SW480 (cell line): ENCODE measurements at places on chromosomes 7 and 10.

GRCh38 chr10:75772153-75772887, 340.9 kb downstream of the LRMDA start:
- DNase-seq: no peak

DNA sequence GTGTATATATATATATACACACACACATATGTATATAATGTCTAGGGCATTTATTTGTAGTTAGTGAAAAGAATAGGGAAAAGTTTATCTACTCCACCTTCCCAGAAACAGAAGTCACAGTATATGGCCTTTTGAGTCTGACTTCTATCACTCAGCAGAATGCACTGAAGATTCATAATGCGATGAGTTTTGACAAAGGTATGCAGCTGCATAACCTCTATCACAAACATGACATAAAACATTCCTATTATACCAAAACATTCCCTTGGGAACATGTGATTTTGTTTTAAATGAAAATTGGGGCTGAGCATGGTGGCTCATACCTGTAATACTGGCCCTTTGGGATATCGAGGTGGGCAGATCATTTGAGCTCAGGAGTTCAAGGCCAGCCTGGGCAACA, 137.3 kb upstream of the EEPD1 start:
- no peak for DNase-seq

DNA sequence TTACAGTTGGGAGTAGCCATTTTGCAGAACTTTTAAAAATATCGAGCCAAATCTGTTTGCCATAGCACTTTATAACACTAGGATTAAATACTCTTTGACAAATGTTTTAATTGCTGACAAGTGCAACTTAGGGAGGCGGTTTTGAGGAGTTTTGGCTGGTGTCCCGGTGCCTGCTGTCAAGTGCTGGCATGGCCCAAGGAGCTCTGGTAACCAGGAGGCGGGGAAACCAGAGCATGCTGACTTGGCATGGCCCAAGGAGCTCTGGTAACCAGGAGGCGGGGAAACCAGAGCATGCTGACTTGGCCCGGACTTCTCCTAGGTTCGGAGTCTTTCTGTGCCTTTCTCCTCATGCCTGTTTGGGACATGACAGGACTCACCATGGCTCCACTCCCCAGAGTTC, 30.8 kb upstream of the ZNF32 start:
- DNase-seq: no peak

DNA sequence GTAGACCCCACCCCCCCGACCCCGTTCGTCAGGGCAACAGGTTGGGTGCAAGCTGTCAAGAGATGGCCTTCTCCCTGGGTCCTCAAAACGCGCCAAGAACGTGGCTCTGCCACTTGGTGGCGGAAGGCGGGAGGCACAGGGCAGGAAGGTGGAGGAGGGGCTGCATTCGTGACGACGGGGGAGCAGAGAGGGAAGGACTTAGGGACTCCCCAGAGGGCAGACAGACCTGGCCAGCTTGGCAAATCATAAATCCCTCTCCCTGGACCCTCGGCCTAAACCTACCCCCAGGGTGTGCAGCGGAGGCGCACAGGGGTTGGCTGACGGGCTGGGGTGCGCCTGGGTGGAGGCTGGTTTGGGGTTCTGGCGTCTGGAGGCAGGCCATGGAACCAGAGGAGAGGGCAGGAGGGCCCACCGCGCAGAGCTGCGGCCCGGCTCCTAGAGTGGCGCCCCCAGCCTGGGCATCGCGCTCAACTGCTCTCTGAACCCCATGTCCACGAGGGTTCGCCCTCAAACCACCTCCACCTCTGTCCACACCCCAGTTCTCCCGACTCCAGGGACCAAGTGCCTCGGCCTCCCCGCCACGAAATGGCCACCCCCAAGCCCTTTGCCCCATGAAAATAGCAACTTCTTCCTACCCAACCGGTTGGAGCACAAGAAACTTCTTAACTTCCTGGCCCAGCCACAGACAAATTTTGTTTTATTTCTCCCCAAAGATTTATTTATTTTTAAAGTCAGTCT, 10.8 kb upstream of the GATA3 start:
- DNase-seq: no peak

DNA sequence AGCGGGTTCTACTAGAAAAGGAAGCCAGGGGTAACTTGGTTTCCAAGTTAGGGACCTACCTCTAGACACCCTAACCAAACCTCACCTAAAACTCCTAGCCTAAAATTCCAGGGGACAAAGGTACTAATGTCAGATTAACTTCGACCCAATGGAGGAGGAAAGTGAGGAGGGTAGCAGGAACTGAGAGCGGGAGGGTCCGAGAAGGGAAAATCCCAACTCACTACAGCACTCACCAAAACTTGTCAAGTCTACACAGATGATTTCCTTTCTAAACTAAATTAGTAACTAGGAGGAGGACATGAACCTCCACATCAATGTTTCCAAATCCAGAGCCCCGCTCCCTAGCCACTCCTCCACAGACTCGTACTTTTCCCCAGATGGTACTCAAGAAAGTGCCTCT, 22.6 kb downstream of the CHCHD3 start:
- DNase-seq: no peak

DNA sequence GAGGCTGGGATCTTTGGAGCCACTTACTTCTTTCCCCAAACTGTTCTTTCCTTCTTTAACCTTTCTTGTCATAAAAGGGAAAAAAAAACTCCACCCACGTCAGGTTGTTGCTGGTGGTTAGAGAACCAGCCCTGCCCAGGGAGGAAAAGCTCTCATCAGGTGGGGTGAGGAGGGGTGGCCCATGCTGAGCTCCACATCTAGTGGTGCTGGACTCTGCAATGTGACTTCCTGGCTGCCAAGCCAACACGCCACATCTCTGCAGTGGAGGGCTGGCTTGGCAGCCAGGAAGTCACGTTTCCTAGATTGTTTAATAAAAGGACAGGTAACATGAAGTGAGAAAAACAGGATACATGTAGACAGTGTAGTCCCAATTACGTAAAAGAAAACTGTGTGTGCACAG, 37.4 kb downstream of the WIPF3 start:
- DNase-seq: no peak

DNA sequence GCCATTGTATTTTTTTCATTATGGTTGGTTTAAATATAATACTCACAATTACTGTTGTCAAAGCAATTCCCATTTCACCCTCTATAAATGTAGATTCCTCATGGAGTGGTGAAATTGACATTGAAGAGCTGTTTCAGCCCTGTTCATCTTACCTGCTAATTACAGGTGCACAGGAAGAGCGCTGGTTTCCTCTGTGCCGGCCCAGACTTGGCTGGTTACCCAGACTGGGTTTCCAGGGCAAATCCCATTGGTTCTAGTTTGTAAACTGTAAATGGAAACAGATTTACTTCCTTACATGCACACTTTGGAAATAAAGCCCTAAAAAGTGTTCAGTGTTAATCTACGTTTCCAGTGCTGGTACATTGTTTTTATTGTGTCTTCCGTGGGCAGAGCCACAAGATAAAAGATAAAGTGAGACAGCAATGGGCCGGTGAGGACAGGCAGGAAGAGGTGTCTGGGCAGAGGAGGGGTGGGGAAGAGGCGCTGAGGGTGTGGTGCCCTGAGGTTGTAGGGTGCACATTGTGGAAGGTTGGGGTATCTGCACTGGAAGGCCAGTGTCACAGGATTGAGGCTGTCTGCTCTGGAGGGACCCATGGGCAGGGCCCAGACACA, 71.6 kb upstream of the ZPBP start:
- DNase-seq: no peak

DNA sequence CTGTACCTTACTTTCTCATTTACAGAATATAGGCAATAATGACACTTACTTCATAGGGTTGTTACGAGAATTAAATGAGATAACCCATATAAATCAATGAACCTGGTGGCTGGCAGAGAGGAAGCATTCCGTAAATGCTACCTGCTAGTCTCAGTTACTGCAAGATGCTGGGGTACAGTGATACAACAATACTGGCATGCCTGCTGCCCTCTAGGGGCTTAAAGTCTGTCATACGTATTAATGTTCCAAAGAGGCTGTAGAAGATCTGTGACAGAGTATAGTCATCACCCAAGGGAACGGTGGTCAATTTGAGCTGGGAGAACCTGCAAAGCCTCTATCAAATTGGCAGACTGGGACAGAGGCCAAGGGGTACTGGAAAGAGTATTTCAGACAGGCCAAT, 421.5 kb downstream of the GPAM start:
- DNase-seq: no peak

DNA sequence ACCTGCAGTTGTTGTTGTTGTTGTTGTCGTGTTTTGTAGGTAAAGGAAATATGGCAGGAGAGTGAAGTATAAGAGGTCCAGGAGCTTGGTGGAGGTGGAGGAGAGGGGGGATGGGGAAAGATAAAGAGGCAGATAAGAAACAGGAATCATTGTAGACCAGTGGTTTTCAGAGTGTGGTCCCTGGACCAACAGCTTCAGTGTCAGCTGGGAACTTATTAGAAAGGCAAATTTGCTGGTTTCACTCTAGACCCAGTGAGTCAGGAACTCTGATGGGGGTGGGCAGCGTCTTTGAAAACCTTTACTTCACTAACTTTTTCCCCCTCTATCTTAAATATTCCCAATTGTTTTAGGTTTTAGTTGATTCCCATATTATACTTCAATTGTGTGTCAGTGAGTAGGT, 241.5 kb downstream of the AUTS2 start:
- no peak for DNase-seq

GRCh38 chr7:40439686-40440085, 304.9 kb downstream of the SUGCT start:
- no peak for DNase-seq

- DNase-seq: peak; percentile 94
These were observed 2.0 kb upstream of the TNRC18 start for GRCh38 chr7:5425507-5426225.

- DNase-seq: no peak
These were observed 40.1 kb downstream of the LRGUK start for GRCh38 chr7:134167250-134167649.

GRCh38 chr10:99850021-99850766, 67.8 kb downstream of the ABCC2 start:
- DNase-seq: no peak

DNA sequence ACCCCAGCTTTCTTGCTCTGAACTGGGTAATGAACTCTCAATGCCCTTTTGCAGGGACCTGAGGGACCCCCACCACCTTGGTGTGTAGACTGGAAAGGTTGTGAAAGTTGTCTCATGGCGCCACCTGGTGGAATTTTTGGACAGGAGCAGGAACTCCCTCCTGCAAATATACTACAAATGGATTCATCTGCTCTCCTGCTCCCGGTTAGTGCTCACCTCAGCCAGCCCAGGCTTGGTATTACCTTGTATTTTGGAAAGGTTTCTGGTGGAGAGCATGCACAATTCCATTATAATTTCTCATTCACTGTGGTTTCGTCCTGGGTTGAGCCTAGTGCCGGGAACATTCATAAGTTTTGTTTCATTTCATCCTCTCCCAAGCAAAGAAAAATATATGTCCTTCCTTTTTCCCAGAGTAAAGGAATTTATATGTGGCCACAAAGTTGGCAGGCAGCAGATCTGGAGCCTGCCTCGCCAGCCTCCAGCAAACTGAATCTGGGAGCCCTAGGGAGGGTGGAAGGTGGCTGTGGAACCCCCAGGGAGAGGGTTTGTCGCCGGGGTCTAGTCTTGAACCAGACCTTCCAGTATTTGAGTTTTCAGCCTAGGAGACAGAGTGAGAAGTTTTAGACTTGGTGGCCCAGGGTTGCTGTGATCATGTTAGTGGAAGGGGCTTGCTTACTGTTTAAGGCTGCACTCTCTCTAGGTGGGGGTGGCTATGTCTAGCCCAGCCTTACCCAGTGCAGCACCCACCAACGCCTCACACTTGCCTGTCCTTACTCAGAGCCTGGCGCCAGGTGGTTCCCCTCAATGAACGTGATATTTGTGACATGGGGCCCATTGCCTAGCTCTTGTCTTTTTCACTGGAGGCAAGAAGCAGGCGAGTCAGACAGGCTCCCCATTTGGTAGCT, 9.5 kb downstream of the FAM241B start:
- peak; percentile 69 for DNase-seq

GRCh38 chr7:99308461-99309074, 17.1 kb upstream of the ARPC1A start:
- no peak for DNase-seq

DNA sequence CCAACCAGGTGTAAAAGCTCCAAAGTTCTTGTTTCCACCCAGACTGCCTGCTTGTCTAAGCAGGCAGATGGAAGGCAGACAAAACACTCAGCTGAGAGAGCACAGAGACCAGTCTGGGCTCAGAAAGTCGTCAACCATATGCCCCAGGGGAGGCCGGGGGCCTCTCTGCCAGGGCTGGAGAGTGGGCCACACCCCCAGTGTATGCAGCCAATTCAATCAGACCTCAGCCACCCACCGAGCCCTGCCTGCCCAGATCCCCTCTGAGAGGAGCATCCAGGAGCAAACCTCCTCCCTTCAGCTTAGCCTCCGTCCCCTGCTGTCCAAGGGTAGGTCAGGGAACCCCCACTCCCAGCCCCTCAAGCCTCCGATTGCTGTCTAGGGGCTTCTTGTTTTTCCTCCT, 196.3 kb downstream of the LSM5 start:
- DNase-seq: no peak

DNA sequence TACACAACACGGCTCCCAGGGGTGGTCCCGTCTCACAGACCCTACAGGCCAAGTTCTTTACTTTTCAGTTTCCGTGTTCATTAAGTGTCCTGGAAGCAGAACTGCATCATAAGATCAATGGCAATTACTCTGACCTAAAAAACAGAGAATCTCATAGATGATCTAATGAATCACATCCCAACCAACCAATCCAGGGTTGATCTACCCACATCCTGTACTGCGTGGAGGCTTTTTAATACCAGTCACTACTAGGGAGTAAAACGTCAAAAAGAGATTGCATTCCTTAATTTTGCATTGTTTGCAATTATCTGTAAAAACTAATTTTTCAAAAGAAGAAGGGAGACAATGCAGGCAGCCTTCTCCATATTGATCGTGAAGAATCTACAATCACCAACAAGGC, 72.6 kb downstream of the PARD3 start:
- DNase-seq: no peak

DNA sequence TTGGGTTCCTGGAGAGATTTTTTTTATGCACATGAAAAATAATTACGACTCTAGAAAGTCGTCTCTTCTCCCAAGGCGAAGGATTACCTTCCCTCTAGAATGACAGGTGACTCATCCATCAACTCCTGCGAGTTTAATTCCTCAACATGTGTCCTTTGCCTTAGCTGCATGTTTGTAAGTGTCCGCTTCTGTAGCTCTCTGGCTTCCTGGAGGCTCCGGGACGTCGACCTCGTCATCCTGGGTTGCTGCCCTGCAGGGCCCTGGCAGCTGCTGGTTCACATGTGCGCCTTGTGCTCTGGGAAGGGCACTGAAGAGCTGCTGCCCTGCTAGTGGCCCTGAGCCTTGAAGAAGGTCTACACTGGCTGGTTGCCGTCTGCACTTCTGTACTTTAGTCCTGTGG, 210.2 kb downstream of the MLLT10 start:
- DNase-seq: no peak

DNA sequence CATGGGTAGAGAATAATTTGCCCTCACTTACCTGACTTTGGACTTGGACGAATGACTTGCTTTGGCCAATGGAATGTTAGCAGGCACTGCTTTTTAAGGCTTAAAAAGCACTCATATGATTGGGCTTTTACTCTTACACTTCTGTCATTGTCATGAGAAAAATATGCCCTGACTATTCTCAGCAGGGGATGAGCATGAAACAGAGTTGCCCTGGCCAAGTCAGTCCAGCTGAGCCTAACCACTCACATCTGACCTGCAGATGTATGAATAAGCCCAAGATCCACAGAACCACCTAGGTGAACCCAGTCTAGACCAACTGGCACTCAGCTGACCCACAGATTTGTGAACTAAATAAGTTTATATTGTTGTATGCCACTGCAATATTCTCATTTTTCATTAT, 573.5 kb downstream of the TNS3 start:
- DNase-seq: no peak

- no peak for DNase-seq
These were observed 561 bp upstream of the HNRNPF start for GRCh38 chr10:43409385-43410109.

GRCh38 chr10:126564326-126564888, 106.1 kb downstream of the C10orf90 start:
- DNase-seq: no peak
